ENCODE measurements at places on chromosomes 13 and 19.

GRCh38 chr13:28455580-28456194, 39.2 kb downstream of the FLT1 start:
- no peak for DNase-seq

DNA sequence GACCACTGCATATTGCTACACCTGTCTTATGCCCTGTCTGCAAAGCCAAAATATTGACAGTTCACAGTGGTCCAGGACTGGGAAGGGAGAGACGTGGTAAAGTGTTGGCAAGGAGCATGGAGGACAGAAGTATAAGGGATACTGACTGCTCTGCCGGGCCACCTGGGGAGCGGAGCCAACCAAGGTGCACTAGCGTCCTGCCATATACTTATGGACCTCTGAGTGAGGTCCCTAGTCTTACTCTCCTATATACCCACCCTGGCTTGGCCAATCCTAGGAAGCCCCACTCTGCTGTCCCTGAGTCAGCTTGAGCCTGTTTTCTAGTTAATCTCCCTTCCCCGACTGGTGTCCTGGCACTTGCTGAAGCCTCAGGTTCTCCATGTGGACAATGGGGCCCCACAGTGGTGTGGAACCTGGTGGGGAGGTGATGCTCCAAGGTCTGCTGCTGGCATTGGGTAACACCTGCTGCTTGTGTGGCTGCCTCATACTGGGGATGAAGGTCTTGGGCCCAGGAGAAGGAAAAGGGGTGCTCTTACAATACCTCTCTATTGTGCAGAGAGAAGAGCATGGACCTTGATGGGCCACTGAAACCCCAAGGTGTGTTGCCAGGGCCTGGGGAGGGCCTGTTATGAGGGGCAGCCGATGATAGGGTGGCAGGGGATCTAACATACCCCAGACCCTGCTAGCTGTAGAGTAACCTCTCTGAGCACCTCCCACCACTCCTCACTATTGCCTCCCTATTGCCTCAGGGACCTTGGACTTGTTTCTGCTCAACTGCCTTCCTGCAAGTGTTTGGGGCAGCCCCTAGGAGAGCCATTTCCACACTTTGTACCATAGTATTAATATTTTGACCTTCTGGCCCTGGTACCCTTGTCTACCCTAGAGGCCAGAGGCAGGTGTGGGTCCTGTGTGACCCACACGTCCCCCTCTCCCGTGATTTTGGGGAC, 6.7 kb upstream of the TRIM28 start:
- DNase-seq: no peak

GRCh38 chr19:11192957-11193939, 4.1 kb downstream of the KANK2 start:
- no peak for DNase-seq

GRCh38 chr19:11324079-11324661, 15.3 kb downstream of the RAB3D start:
- peak; percentile 100 for DNase-seq

- no peak for DNase-seq
These were observed 41.5 kb upstream of the MEDAG start for GRCh38 chr13:30864433-30865122.

GRCh38 chr19:57245959-57246358, 5.5 kb downstream of the ZNF805 start:
- no peak for DNase-seq

GRCh38 chr19:18053576-18054219, 33.0 kb downstream of the IL12RB1 start:
- DNase-seq: no peak

GRCh38 chr13:84137292-84137691, 255.0 kb upstream of the SLITRK1 start:
- peak; percentile 62 for DNase-seq

Data from NB4 (cell line).